ENCODE measurements at places on chromosomes 7 and 10. TPM values are rescaled to one million over a fixed set of nuclear protein-coding genes. Genes with fewer than 3 reads are reported as not detected.

Gene HHEX
- 7.1 TPM for polyA plus RNA-seq

Gene RAB11FIP2
- 16.4 TPM for polyA plus RNA-seq

Gene WNT2
- polyA plus RNA-seq: 0.25 TPM

Gene POLR3A
- polyA plus RNA-seq: 14.1 TPM

Gene ATOH7
- 1.4 TPM for polyA plus RNA-seq

Gene MLXIPL
- 195 TPM for polyA plus RNA-seq

Gene C10orf53
- 0.03 TPM for polyA plus RNA-seq

Gene C7orf57
- polyA plus RNA-seq: 0.28 TPM

Gene MYOZ1
- polyA plus RNA-seq: 0.94 TPM

Gene LCOR
- 46.1 TPM for polyA plus RNA-seq

Gene ASB10
- not detected for polyA plus RNA-seq

Gene EGFR
- 22.9 TPM for polyA plus RNA-seq

Gene ASIC3
- polyA plus RNA-seq: 6.9 TPM

Gene COL13A1
- polyA plus RNA-seq: 9.6 TPM

Gene PPP1R17
- not detected for polyA plus RNA-seq

Gene EPHA1
- 42.5 TPM for polyA plus RNA-seq

Gene KEL
- 181 TPM for polyA plus RNA-seq

Gene TMEM140
- polyA plus RNA-seq: 20.6 TPM

Gene OR2AE1
- 0.13 TPM for polyA plus RNA-seq

Data from large intestine (tissue), 12 donors.